ENCODE measurements at places on chromosomes 5 and 9.

- no peak for DNase-seq
Measured at GRCh38 chr9:129611307-129611800, 9.5 kb downstream of the C9orf50 start.

GRCh38 chr9:73869264-73869663 is 627.9 kb upstream of the RORB start:
- DNase-seq = no peak

DNA sequence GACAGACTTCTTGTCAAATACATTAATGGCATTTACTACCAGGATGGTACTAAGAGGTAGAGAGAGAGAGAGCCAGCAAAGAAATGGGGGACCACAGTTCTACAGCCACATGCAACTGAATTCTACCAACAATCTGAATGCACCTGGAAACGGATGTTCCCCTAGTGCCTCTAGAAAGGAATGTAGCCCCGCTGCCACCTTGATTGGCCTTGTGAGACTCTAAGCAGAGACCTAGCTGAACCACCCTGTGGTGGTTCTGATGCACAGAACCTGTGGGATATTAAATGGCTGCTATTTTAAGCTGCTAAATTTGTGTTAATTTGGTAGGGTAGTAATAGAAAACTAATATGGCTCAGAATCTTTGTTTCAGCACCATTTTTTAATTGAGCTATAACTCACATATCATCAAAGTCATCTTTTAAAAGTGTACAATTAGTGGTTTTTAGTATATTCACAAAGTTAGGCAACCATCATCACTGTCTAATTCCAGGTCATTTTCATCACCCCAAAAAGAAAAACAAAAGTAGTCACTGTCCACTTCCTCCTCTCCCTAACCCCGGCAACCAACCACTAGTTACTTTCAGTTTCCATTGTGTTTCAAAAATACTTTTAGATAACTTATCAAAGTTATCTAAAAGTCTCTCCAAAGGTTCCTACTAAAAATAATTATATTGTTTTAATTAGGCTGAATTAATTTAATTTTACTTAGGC is 51.7 kb downstream of the CPLANE1 start:
- DNase-seq = no peak

DNA sequence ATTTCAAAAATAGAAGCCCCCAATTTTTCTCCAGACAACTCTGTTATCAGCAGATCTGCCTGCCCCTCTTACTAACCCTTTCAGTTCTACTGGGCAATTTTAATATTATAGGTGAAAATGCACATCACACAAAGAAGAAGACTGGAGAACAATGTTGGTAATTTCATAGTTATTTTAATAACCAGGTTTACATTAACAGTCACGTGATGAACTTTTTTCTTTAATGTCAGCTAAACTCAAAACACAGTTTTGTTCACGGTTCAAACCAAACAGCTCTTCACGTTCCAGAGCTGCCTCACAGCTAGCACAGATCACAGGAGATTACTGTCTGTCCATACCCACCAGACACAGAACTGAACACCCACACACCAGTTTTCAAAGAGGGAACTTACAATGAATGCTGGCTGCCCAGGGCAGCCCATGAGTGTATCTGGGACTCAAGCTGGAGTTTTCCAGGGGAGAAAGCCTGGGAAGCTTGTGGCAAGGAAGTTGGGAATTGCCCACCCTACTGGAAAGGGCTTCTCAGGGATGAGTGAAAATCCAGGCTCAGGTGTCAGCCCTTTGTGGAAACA is 119.1 kb downstream of the DPYSL3 start:
- DNase-seq = no peak

GRCh38 chr5:61625137-61625561 is 293.1 kb downstream of the ZSWIM6 start:
- no peak for DNase-seq

- DNase-seq = no peak
Measured at GRCh38 chr9:69056191-69056815, 20.8 kb downstream of the FXN start.

DNA sequence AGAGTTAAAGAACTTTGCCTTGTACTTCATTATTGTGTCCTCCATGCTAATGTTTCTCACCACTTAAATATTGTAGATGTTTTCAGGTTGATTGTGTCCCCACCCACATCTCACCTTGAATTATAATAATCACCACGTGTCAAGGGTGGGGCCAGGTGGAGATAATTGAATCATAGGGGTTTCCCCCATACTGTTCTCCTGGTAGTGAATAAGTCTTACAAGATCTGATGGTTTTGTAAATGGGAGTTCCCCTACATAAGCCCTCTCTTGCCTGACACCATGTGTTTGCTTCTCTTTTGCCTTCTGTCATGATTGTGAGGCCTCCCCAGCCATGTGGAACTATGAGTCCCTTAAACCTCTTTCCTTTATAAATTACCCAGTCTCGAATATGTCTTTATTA is 248.3 kb downstream of the FBXL7 start:
- no peak for DNase-seq

- DNase-seq = no peak
Measured at GRCh38 chr5:159212657-159213462, 3.5 kb upstream of the RNF145 start.

GRCh38 chr5:92887254-92887653 is 693.8 kb downstream of the NR2F1-AS1 start:
- DNase-seq = no peak

DNA sequence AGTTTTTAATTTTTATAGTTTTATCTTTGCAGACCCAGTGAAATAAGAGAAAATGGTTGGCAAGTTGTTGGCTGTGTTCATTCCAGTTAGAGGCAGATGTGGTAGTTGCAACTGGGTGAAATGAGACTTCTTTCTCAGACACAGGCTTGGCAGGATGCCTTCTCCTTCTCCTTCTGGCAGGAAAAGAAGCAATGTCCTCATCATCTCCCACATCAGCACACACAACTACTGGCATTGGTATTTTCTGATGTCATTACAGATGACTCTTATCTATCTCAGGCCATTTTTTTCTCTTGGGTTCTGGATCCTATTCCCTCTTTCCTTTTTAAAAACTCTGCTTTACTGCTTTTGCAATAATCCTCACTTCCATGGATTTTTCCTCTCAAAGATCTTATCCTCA is 103.3 kb upstream of the EDIL3 start:
- DNase-seq = no peak

DNA sequence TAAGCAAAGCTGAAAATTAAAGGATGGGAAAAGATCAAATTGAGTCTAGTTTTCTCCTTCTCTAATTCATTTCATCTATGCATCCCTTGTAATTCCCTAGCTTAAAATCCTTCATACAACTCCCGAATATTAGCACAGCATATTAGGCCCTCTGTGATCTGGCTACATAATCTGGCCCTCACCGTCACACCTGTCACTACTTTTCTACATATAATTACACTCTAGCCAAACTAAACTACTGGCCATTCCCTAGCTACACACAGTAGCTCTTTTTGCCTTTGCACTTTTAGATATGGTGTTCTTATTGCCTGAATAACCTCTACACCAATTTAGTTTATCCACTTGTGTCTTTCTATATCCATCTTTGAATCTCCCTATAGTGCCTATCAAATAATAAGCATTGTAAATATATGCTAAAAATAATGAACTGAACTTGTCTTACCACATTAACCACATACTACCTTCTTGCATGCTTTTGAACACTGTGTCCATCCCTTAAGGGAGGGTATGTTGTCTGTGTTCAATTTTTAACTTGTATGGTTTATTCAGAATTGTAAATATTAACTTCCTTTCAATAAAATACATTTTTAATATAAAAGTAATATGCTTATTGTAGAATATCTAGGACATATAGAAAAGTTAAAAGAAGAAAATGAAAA is 15.9 kb downstream of the RANBP6 start:
- no peak for DNase-seq

DNA sequence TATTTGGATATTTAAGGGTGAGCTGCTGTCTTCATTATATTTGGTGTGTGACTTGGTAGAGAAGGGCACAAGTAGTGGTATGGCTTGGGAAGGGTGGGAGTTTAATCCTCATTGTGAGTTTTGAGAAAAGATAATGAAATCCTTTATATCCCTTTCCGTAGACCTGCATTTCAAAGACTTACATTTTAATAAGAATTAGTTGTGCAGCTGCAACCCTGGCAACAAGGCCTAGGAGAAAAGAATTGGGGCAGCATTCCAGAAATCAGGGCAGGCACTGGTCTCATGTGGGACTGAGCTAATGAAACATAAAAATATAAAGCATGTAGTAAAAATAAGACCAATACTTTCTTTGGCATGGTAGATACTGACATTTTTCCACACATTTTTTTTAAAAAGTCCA is 60.5 kb downstream of the CDC42SE2 start:
- no peak for DNase-seq

DNA sequence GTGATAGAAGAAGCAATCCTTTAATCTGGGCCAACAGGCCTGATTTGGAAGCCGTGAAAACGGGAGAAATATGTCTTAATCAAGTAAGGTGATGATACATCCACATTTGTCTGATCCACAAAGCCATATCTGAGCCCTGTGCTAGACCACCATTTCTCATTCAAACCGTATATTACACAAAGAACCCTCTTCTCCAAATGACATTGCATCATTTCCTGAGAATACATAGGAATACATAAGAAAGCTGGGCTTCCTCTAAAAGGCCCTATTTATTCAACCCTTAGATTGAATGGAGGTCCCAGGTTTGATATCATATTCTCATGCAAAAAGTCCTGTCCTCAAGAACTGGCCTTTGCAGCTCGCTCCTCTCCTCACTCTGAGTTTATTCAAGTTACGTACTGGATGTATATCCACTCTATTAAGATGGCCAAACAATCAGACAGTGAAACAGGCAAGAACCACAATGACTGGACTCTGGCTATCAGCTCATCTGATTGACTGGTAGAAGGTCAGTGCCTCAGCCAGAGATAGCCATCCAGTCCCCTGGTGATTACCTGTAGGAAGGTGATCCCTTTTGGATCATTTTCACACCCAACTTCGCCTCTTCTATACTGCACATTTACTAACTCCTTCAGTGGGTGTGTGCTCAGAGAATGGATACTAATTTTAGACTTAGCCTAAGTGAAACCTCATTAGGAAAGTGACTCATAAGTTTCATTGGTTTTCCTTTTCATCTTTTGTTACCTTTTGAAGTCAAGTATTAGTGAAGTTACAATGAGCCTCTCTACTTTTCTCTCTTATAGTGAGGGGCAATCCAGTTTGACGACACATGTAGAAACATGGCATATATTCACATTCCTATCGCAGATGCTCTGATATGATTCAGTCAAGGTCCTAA is 167.6 kb upstream of the WWC1 start:
- DNase-seq = no peak

DNA sequence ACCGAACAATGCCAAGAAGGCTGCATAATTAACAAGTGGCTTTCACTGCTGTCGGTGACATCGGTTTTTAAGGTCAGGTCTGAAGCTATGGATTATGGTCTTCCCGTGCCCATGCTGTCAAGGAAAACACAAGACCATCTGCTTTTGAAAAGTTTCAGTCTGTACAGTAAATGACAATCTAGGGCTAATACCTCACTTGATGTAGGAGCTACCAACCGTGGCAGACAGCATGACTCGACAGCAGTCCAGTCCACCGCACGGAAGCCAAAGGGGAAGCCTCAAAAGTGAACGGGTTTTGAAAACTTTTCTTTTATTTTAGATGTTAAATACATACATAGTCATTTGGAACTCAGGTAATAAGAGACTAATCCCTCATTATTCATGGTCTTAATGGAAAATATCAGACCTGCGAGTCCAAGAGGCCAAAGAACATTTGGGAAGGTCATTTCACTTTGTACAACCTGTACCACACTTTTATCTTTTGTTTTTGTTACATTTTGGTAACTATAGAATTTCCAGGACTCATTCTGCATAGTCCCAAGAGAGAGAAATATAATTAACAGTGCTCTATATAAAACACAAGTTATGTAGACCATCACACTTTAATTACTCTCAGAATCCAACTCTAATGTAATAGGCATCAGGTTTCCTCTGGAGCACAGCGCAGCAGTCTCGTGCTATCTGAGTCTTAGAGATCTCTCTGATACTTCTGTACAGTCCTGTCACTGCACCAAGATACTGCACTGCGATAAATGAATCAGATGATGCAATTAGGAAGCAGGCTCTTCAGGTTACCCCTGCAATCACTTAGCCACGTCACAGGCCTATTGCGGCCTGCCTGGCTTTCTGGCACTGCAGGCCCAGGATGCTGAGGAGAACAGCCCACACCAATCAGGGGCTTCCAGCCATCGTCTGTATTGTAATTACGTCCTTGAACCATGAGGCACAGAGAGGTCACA is 184.9 kb downstream of the FANCC start:
- DNase-seq = no peak

DNA sequence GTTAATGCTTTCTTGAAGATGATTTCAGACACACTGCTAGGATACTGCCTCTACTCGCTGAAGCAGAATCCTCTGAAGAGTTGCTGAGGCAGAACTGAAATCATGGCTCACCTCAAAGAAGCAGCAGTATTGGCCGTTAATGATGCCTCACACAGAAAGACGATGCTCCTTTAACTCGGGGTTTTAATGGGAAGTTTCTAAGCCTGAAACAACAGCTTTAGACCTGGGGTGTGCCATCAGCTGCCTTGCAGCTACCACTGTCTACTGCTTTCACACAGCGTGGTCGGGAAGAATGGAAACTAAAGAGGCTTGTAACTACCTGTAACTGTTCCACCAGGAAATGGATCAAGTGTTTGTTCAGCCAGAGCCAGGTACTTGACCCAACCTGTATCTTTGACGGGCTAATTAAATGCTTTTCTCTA is at the start of gene CTXN3:
Gene CTXN3, plus strand, starts transcription at position 65 of the 422 bp plus-strand sequence. CDS start 8,440 bp downstream, outside the sequence.
- DNase-seq = no peak

DNA sequence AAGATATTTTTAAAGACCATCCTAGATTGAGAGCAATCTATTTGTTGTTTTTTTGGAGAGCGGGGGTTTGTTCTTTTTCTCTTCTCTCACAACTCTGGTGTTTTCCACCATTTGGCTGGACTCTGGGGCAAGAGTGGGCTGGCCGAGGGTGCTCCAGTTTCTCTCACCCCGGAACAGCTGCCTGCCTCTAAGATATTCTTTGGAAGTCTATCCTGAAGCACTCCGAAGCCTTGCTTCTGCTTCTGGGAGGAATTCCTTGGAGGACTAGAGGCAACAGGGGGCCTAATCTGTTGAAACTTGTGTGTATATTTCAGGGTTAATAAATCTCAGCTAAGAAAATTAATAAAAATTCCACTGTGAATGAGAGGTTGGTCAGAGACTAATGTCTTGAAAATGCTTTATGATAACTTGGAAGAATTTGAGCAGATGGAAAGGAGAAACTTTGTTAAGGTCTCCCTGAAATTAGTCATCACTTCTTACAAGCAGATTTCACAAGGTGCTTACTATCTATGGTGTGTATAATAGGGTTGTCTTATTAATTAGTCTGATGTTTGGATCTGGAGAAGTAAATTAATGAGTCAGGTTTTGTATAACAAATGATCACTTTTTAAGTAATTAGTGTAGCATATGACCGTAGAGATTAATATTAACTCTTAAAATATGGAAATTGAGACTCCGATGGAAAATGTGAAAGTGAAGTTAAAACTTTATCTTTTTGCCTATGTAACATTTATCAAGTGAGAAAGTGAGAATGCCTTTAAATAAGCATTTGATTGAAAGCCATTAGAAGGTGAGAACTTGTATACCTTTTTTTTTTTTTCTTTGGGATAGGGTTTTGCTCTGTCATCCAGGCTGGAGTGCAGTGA is 4.0 kb downstream of the MAN2A1 start:
- no peak for DNase-seq
